Fibroblast of villous mesenchyme (primary cell): ENCODE measurements at places on chromosomes 4 and X. TPM values are rescaled to one million over a fixed set of nuclear protein-coding genes. Genes with fewer than 3 reads are reported as not detected.

DNA sequence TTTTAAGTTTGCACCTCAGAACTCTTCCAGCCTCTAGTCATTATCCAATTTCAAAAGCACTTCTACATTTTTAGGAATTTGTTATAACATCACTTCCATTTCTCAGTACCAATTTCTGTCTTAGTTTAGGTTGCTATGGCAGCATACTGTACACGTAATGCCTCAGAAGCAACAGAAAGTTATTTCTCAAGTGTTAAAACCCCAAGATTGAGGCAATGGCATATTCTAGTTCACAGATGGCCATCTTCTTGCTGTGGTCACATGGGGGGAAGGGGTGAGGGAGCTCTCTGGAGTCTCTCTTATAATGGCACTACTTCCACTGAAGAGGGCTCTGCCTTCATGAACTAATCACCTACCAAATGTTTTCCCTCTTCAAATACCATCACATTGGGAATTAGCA is 220.3 kb upstream of the CTSO start:
- DNase-seq = no peak

DNA sequence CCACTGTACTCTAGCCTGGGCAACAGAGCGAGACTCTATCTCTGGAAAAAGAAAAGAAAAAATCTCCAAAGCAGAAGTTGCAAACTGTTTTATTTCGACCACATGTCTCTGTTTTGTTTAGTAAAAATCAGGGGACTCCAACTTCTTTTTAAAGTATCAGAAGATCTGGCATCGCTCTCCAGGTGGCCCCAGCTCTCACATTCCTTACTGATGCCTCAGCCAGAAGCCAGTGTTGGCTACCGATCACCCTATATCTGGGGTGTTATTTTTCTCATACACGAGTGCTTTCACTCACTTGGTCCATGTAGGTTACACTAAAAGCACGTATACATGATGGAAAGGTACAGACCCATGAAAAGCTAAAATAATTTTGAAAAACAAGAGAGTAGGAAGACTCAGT is 8.3 kb downstream of the MPP1 start:
- no peak for DNase-seq

GRCh38 chr4:13331827-13332226 is 152.3 kb downstream of the RAB28 start:
- DNase-seq = no peak

The DCK gene
- total RNA-seq = 18.4 and 23.7 TPM in 2 replicates

DNA sequence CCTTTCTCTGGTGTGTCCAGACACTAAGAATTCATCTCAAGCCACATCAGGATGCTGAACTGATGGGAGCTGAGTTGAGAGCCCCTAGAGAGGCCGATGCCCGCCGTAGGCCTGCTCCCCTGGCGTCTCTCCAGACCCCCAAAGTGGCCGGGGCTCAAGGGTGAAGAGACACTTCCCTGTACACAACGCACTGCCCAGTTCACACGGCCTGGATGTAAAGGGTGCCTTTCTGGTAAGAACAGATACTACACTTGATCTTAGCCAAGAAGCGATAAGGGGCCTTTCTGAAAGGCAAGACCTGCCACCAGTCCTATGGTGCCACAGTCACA is 5.1 kb upstream of the TREX2 start:
- no peak for DNase-seq

The SPP1 gene
- total RNA-seq = 3.9 and 11.3 TPM in 2 replicates

DNA sequence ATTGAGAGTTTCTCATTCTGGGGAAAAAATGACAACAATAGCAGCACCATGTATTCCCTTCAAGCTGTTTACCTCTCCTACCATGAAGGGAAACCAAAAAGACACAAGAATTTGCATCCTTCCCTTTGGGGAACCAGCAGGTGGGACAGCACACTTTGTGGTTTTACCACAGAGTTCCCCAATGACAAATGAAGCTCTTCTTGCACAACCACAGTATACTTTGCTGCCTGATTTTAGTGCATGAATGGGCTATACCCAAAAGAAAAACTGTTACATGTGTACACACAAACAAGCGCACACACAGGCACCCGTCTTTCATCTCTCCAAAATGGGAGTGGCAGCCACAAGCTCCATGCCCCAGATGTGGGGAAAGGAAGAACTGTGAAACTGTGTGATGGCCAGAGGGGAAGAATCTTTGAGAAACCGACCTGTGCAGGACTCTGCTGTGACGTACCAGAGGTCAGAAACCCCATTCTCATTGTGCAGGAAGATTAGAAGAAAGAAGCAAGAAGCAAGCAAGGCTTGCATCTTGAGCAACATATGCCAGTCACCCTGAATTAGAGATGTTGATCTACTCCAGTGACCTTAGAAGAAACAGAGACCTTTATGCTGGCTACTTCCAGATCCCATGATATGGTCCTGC is 2.7 kb upstream of the MAML3 start:
- DNase-seq = no peak

DNA sequence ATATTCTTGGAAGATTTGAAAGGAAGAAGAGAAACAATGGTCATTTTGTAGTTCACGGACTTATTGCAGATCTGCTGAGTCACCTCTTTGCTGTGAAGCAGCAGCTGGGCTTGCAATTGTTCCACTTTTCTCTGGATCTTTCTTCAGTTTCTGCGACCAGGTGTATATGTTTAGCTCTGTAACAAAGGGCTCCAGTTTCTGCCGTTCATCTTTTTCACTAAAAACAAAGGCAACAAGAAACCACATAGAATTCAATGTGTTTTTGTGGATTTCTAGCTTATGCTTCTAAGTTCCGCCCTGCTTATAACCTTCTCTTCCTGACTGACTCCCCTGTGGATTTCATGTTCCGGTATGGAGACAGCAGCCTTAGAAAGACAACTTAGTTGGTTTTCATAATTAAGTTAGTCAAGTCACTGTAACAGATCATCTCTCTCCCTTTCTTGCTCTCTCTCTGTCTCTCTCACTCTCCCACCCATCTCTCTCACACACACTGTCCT is 121.6 kb upstream of the EPHA5 start:
- DNase-seq = no peak

DNA sequence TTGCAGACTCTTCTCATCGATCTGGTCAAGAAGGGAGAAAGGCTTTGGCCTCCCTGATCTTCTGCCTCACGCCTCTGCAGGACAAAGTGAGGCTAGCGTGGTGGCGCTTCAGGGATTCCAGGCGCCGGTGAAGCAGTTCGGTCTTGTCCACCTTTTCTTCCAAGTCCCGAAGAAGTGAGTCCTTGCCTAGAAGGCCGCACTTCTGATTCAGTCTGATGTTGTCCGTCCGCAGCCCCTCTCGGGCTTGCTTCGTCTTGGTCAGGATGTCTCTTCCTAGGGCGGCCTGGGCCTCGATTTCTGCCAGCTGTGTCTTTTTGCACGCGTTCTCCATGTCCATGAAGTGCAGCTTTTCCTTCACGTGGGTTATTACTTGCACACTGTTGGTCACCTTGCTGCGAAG is 1.9 kb upstream of the TADA2B start:
- DNase-seq = no peak

GRCh38 chr4:155428128-155428527 is 51.4 kb upstream of the MAP9 start:
- DNase-seq = no peak

The ANXA10 gene
- under 0.01 and 0.32 TPM in 2 replicates for total RNA-seq

GRCh38 chr4:74437866-74438265 is 7.1 kb upstream of the AREG start:
- no peak for DNase-seq
